ENCODE measurements at places on chromosomes 16 and 17. TPM values are rescaled to one million over a fixed set of nuclear protein-coding genes. Genes with fewer than 3 reads are reported as not detected.

Gene USP6
- 1.3 TPM for polyA plus RNA-seq

Gene MYH1
- polyA plus RNA-seq: not detected

Gene MRPL27
- polyA plus RNA-seq: 227 TPM

Gene C16orf96
- 0.09 TPM for polyA plus RNA-seq

Gene SULT1A3
- polyA plus RNA-seq: 19.5 TPM

Gene OTOA
- 0.16 TPM for polyA plus RNA-seq

Gene PSMC5
- polyA plus RNA-seq: 199 TPM

Gene ATP2A1
- 4.0 TPM for polyA plus RNA-seq

Gene ALOX15B
- polyA plus RNA-seq: 0.42 TPM

Gene CACNG5
- 1.8 TPM for polyA plus RNA-seq

Gene AIPL1
- polyA plus RNA-seq: 0.24 TPM

Gene CHD9NB
- polyA plus RNA-seq: 1.5 TPM

Gene RUNDC3A
- polyA plus RNA-seq: 6.3 TPM

Gene PMP22
- polyA plus RNA-seq: 0.94 TPM

Gene GJD3
- polyA plus RNA-seq: not detected

Gene CFAP20
- 55.9 TPM for polyA plus RNA-seq

Gene NAGS
- 4.1 TPM for polyA plus RNA-seq

Gene DHRS7C
- not detected for polyA plus RNA-seq

Gene GRAP
- not detected for polyA plus RNA-seq

Gene ZPBP2
- 0.28 TPM for polyA plus RNA-seq

Gene SCN4A
- 2.3 TPM for polyA plus RNA-seq

Gene AGRP
- polyA plus RNA-seq: not detected

Gene MRPS34
- 391 TPM for polyA plus RNA-seq

Gene NHLRC4
- 0.14 TPM for polyA plus RNA-seq

Gene USP43
- polyA plus RNA-seq: 5.7 TPM

Gene MIEN1
- 91.8 TPM for polyA plus RNA-seq

Gene SLC2A4
- polyA plus RNA-seq: 6.9 TPM

Gene HSD17B2
- 0.03 TPM for polyA plus RNA-seq

Gene CRYBA1
- not detected for polyA plus RNA-seq

Gene ARHGDIA
- polyA plus RNA-seq: 140 TPM

Gene TBC1D3C
- not detected for polyA plus RNA-seq

Gene MFAP4
- 9.4 TPM for polyA plus RNA-seq

Gene FAHD1
- polyA plus RNA-seq: 24.2 TPM

Gene SLC16A6
- polyA plus RNA-seq: 0.16 TPM

Gene ALDH3A2
- 31.3 TPM for polyA plus RNA-seq

Gene MYL4
- polyA plus RNA-seq: 0.44 TPM

Gene DPEP2
- polyA plus RNA-seq: 0.09 TPM

Gene FA2H
- polyA plus RNA-seq: 3.8 TPM

Gene OMG
- 0.71 TPM for polyA plus RNA-seq

Gene NOD2
- polyA plus RNA-seq: 0.12 TPM

Gene GLOD4
- polyA plus RNA-seq: 120 TPM

Gene MYO15A
- 1.1 TPM for polyA plus RNA-seq

Gene CNGB1
- polyA plus RNA-seq: not detected

Gene SDK2
- 0.99 TPM for polyA plus RNA-seq

Gene C16orf89
- 6.5 TPM for polyA plus RNA-seq

Gene USP31
- polyA plus RNA-seq: 4.3 TPM

Gene RNF151
- polyA plus RNA-seq: not detected

Gene ORC6
- 103 TPM for polyA plus RNA-seq

Gene SLC6A2
- 0.23 TPM for polyA plus RNA-seq

Gene KCTD19
- 0.61 TPM for polyA plus RNA-seq

Gene PRSS21
- 3.1 TPM for polyA plus RNA-seq

Gene HBQ1
- polyA plus RNA-seq: 8.5 TPM

Gene SULT1A4
- polyA plus RNA-seq: 9.4 TPM

Gene CSNK1D
- 43.5 TPM for polyA plus RNA-seq

Gene CHRNE
- polyA plus RNA-seq: 0.24 TPM

Gene ADAD2
- 1.6 TPM for polyA plus RNA-seq
